NCI-H1092 treated with DMSO at 0.1 percent for 48 hours (cell line): ENCODE measurements at places on chromosomes 12 and 14.

DNA sequence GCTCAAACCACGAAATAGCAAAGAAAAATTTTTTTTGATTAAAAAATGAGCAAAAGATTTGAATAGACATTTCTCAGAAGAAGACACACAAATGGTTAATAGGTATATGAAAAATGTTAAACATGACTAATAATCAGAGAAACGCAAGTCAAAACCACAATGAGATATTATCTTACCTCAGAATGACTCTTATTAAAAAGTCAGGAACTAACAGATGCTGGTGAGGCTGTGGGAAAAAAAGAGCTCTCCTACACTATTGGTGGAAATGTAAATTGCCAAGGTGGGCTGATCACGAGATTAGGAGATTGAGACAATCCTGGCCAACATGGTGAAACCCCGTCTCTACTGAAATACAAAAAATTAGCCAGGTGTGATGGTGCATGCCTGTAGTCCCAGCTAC, 315.5 kb upstream of the FLRT2 start:
- no peak for DNase-seq

DNA sequence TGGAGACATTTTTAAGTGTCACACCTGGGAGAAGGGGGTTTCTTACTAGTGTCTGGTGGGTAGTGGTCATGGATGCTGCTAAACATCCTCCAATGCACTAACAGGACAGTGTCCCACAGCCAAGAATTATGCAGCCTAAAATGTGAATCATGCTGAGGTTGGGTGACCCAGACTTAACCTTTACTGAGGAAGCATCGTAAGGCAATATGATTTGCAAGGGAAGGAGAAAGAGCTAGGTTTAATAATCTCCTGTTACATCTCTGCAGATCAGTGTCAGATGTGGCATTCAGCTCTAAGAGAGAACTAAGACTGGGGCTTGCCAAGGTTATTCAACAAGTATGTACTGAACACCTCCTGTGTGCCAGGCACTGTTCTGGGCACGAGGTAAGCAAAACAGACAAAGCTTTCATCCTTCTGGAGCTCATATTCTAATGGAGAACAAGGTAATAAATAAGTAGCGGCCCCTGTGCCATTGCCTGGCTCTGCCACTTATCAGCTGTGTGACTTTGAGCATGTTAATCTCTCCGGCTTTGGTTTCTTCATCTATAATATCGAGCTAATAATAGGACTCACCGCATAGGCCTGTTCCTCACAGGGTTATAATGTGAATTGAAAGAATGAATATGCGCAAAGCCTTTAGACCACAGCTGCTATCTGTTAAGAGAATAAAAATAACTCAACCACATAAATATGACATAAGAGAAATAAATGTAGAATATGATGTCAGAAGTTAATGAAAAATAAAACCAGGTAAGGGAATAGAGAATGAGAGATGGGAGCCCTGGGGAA, 13.5 kb upstream of the GOLGA5 start:
- DNase-seq, result no peak

GRCh38 chr14:99116741-99117295, 155.2 kb downstream of the BCL11B start:
- DNase-seq, result no peak

GRCh38 chr14:81436296-81437138, 36.4 kb upstream of the STON2 start:
- DNase-seq, result peak; percentile 84

DNA sequence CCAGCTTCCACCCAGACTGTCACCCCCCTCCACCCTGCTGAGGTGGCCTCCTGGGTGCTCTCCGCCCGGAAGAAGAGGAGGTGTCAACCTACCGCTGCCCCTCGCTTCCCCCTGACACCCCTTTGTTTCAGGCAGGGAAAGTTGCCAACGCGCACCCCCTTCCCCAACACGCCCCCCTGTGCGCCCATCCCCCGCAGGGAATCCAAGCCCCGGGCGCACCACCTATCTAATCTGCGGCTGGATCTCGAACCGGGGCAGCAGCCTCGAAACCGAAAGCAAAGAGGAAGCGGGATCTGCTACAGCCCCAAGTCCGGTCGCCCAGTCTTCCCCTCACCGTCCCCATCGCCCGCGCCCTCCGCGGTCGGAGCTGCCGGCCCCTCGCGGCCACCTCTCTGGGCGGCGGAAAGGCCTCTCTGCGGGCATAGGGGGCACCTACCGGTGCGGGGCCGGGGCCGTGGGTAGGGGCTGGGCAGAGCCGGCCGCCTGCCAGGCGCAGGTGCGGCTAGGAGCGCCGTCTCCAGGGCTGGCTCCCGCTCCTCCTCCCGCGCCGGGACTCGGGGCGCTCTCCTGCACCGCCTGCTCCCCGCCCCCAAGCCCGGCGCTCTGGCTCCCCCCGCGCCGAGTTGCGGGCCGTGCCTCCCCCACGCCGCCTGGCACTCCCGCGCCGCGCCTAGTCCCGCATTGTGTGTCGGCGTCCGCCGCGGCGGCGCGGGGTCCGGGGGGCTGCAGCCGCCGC, 18.3 kb upstream of the PLEKHH1 start:
- DNase-seq, result peak; percentile 53

GRCh38 chr12:3161861-3162260, 84.7 kb downstream of the TSPAN9 start:
- DNase-seq, result no peak

DNA sequence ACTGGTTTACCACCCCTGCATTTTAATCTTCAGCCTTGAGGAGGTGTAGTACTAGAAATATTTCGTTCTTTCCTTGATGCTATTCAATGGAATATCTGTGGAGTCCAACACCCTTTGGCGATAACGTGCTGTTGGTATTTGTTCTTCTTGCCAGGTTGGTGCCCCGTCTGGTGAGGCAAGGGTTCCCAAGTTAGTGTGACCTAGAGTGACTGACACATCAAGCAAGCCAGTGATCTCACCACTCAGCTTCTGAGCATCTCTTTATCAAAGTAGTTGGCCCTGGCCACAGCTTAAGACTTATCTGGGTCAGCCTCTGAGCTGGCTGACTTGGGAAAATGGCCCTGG, 60.2 kb downstream of the PLXNC1 start:
- DNase-seq, result no peak

GRCh38 chr14:95026851-95027463, 130.4 kb downstream of the DICER1 start:
- DNase-seq, result no peak

GRCh38 chr12:131076791-131077747, 123.4 kb downstream of the ADGRD1 start:
- DNase-seq, result no peak

DNA sequence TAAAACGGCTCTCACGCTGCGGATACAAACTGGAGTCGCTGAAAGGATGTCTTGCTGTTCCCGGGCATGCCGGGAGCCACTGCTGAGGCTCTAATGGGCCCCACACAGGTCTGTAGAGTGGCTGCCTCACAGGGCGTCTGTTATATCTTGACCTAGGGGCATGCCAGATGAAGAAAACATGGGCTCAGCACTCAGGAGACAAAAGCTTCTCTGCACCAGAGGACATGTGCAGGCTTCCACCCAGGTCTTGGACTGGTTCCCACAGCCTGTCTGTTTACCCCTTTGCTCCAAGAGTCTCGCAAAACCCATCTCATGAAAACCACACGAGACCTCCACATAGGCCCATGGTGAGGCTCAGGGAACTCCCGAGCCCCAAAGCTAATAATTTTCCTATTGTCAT, 134.2 kb downstream of the RPS29 start:
- DNase-seq, result peak; percentile 4

DNA sequence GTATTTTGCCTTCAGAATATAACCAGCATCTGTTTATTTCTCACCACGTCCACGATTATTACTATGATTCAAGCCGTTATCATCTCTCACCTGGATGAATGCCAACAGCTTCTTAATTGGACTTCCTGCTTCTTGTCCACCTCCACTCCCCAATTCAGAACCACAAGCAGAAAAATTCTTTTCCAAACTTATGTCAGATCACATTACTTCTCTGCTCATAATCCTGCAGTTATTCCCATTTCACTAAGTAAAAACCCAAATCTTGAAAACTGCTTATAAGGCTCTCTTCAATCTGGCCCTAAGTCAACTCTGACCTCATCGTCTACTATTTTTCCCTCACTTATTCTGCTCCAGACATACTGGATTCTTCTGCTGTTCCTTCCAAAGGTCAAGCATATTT, 2.0 kb downstream of the CRY1 start:
- DNase-seq, result no peak

DNA sequence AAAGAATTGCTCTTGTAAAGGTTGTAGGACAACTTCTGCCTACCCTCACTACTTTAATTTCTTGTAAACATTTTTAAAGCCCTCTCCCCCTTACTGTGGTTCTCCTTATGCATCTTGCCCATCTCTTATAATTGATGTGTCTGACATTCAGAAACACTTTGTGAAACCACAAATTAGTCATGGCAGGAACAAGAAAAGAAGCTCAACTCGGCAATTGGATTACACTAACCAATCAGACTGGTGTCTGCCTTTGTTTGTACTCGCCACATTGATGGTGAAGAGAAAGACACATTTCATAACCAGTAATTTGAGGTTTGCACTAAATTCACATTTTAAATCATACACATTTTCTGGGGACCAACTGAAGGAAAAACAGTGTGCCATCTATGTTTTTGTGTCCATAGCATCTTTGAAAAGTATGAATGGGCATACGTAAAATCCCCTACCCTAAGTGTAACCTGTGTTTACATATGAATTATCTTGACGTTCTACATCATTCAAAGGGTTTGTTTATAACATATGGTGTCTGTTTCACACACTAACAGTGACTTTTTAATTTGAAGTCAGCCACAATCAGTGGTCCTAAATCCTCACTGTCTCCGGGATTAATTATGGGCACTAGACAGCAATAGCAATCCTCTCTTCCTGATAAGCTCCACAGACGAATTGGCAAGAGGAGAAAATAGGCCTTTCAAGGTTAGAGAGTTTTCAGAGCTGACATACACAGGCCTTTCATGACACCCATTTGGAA, 49.9 kb downstream of the OTX2 start:
- no peak for DNase-seq

DNA sequence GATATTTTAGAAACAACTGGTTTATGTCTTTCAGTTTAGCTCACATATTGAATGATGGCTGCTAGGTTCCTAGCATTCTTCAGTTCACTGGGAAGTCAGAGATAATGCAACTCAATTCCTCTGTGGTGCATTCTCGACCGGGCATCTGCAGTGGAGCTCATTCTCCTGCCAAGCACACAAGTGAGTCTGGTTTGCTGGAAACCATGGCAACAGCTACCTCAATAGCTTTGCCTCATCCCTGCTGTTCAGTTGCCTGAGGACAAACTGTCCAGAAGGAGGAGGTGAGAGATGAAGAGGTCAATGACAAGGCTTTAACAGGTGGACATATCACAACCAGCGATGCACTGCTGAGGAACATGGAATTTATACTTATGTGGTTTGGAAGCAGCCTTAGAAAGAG, 816.9 kb downstream of the AACS start:
- DNase-seq, result no peak

DNA sequence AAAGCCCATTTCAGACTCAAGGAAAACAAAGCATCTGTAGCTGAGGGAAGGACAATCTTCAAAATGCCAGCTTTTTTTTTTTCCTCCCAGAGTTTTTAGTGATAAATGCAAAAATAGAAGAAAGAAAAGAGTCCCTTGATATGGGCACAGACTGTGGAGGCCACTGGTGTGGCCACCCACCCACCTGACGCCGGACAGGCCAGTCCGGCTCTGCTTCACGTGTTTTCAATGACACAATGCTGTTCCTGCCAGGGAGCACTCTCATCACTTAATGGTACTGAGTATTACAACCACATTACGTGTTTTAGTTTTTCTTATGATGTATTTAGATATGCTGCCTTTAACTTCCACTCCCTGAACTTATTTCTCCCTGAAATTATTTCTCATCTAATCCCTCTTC, 155.7 kb upstream of the HIF1A start:
- DNase-seq, result no peak

DNA sequence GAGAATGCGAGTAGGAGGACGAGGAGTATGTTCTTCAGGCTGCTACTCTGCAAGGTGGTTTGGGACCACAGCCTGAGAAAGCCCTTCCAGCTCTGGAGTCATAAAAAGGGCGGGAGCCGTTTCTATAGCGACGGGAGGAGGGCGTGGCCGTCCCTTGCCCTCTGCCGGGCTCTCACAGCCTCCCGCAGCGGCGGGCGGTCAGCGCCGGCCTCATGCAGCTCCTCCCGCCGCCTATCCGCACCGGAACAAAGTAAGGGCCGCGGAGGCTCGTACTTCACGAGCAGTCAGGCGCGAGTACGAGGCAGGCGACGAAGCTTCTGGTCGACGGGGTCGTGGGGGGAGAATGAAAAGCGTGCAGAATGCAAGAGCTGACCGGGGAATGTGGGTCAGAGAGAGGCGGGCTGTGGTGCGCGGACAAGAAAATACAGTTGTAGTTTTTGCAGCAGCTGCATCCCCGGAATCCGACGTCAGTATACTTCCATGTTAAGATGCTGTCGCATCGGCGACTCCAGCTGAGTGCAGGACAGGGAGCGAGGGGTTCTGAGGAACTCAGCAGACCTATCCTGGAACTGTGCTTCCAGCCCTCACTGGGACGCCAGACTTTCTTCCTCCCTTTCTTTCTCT, at the start of gene DYRK4:
Gene DYRK4, plus strand, starts transcription at position 175 of the 624 bp plus-strand sequence. Its CDS starts 38 bp downstream, at position 213.
- DNase-seq, result no peak

DNA sequence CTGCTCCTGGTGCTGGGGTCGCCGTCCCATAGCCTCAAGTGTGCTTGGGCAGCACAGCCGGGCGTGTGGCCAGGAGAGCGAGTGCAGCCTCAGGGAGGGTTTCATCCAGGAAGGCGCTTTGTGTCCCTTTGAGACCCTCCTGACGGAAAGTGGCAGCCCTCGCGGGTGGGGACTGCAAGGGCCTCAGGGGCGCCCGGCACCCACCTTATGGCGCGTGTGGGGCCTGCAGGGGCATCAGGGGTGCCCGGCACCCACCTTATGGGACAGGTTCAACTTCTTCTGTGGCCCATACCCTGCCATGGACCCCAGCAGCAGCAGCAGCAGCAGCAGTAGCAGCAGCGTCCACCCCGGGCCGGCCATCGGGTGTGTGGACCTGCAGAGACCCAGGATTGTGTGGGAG, 4.5 kb downstream of the LRCOL1 start:
- no peak for DNase-seq

GRCh38 chr14:101500061-101500460, 61.2 kb upstream of the DIO3 start:
- no peak for DNase-seq
